ENCODE measurements at places on chromosomes 5 and 9.

- no peak for DNase-seq
Observed at GRCh38 chr9:109801484-109801883, 21.5 kb downstream of the PALM2AKAP2 start.

DNA sequence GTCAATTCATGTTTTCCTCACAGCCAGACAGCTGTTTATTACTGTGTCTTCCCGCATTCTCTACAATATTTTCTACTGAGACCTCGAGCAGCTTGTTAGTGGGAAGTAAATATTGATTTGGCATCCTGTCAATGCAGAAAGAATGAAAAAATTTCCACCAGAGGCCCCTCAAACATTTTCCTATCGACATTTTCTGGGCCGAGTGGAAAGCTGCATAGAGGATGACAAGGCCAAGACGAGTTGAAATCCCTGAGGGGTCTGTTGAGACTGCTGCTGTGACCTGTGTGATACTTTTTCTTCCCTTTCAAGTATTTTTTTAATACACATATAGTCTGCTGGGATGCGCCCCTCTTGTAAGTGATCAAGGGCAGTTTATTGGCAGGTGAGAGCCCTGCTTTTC, 91.4 kb upstream of the SH3GL2 start:
- DNase-seq, result no peak

- no peak for DNase-seq
Observed at GRCh38 chr5:6465831-6466790, 17.5 kb downstream of the UBE2QL1 start.

- DNase-seq, result no peak
Observed at GRCh38 chr5:135491552-135492318, 39.6 kb upstream of the TIFAB start.

- DNase-seq, result no peak
Observed at GRCh38 chr9:36401897-36402480, 1.9 kb upstream of the RNF38 start.

DNA sequence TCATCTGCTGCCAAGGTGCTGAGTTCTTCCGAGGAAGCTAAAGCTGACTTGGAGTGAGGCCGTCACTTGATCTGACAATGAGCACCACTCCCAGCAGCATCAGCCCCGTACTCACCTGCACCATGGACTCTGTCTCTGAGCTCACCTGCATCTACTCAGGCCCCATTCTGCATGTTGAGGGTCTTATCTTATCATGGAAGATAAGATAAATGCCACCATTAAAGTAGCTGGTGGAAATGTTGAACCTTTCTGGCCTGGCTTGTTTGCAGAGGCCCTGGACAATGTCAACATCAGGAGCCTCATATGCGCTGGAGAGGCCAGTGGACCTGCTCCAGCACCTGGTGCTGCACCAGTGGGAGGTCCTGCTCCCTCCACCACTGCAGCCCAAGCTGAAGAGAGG, 35.0 kb upstream of the HMGCS1 start:
- DNase-seq, result no peak

- DNase-seq, result no peak
Observed at GRCh38 chr5:38715696-38716095, 130.1 kb upstream of the OSMR start.

- peak; percentile 62 for DNase-seq
Observed at GRCh38 chr5:174532455-174533453, 191.6 kb upstream of the MSX2 start.

DNA sequence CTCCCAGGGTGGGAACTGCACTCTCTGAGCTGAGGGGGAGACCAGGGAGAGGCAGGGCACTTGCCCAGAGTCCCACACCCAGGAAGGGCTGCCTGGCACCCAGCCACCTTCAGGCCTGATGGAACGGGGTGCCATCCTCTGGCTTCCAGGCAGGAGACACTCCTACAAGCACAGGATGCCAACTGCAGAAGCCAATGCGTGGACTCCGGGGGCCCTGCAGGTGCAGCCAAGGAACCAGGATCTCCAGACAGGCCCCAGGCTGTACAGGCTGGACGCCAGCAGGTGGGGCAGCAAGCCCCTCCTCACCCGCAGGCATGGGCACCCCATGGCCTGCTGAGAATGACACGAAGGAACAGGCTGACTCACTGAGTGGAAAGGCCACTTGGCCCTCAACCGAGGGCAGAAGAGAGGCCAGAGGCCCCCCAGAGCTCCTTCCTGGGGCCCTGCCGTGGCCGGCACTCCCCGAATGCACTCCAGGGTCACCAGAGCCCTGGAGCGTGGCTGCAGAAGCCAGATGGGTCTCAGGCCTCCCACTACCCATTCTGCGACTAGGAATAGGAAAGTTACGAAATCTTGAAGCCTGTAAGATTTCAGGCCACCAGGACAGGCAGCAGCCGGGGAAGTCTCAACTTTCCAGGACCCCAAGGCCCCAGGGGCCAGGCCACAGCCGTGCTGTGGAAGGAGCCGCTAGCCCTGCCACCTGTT, 15.7 kb downstream of the NACC2 start:
- DNase-seq, result peak; percentile 10

GRCh38 chr5:169139480-169140050, 161.4 kb downstream of the SLIT3 start:
- no peak for DNase-seq

GRCh38 chr9:72025906-72026305, 34.5 kb downstream of the C9orf57 start:
- no peak for DNase-seq

DNA sequence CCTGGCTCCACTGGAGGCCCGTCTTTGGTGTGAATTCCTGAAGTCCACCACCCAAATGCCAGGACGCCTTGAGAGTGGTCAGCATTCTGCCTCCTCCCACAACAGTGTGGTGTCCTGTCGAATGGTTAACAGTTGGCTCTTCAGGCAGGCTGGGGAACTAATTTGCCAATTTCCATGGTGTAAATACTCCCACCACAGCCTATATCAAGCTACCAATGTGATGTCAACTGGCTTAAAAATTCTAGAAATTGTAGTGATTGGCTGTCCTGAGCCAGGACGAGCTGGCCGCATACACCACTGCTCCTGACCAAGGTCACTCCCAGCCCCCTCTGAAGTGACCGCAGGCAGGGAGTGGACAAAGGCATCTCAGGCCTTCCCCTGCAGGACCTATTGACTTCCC, 11.1 kb downstream of the UNC5A start:
- DNase-seq, result no peak

DNA sequence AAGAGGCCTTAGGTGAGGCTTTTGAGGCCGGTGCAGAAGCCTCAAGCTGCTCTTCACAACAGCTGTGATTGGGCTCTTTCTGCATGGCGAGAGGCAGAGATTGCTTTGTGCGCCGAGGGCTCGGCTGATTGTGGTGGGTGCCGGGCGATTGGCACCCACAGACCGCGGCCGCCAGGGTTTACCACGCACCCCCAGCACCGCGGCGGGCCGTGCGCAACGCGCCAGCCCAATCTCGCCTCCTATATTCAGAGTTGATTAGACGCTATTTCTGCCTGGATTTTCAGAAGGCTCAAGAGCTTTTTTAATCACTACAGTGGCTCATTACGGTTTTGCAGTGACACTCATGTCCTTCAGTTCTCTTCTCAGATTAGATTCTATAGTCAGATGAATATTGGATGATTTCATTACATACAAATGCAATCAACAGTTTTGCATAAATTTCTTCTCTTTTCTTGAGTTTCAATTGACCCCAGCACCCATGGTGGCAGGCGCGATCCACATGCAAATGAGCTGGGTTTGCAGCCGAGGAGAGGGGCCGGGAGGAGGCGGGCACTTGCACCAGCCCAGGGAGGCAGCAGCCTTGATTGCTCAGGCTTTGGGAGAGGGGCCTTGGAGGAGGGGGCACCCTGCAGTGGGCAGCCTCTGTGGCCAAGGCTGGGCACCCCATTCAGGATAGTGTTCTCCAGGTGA, 33.8 kb upstream of the PTGS1 start:
- DNase-seq, result no peak

DNA sequence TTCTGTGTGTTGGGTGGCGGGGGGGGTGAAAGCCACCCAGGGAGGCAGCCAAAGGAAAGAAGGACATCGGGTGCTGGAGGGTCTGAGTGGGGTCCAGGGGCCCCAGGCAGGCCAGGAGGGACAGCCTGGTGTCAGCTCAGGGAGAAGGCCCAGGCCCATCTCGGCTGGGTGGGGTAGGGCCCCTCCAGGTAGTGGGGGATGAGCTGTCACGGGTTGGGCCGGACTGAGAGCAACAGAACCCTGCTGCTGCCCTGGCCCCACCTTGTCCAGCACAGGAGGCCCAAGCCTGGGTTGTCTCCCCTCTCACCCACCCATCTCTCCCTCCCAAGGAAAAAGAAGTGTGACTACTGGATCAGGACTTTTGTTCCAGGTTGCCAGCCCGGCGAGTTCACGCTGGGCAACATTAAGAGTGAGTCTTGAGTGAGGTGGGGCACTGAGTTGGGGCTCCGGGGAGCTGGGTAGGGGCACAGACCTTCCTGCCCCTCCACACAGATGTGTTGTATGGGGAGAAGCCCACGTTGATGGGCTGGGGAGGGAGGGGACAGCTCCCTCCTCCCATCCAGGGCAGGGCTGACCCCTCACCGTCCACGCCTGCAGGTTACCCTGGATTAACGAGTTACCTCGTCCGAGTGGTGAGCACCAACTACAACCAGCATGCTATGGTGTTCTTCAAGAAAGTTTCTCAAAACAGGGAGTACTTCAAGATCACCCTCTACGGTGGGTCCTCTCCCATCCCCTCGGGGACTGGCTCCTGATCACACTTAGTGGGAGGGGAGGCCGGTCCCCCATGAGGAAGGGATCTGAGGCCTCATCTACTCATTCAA, 2.3 kb downstream of the LCN2 start:
- no peak for DNase-seq

GRCh38 chr9:107158321-107158720, 124.8 kb upstream of the RAD23B start:
- no peak for DNase-seq

GRCh38 chr5:133943475-133943817, 25.0 kb downstream of the C5orf15 start:
- DNase-seq, result no peak

- DNase-seq, result no peak
Observed at GRCh38 chr5:95958310-95959014, 3.2 kb downstream of the ELL2 start.

DNA sequence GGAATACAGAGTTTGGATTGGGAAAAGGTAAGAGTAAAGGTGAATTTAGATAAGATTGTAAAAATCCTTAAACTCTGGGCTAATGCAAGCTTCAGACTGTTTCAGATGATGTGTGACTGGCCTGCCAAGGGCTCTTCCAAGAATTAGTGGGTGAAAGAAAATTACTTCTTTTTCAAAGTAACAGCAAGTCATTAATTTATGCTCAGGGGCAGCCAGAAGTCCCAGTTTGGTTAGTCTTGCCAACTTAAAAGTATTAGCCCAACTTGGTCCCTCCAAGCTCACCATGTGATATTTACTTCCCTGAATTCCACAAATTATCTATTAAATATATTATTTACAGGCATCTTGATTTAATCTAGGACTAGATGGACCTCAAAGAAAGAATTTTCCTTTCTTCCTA, 947.8 kb downstream of the NR2F1-AS1 start:
- DNase-seq, result no peak

DNA sequence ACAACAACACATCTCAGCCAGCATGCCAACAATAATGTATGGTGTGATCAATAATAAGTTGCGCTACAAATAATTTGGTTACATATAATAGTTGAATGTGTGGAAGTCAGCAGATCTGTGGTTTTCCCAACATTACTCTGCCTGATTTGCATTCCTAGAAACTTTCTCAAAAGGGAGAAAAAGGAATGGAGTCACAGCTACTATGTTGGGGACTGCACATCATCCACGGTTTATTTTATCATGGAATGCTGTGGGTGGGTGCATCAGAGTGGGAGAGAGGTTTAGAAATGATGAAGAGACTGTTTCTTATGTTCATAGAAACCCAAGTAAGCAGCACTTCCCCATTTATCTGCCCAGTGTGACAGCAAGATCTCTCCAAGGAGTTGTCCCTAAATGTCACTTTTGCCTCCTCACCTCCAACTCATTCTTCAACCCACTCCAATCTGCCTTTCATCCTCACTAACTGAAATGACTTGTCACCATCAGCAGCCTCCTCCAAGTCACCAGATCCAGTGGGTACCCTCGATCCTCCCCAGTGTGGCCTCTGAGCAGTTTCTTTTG, 2.8 kb upstream of the SPOCK1 start:
- no peak for DNase-seq

DNA sequence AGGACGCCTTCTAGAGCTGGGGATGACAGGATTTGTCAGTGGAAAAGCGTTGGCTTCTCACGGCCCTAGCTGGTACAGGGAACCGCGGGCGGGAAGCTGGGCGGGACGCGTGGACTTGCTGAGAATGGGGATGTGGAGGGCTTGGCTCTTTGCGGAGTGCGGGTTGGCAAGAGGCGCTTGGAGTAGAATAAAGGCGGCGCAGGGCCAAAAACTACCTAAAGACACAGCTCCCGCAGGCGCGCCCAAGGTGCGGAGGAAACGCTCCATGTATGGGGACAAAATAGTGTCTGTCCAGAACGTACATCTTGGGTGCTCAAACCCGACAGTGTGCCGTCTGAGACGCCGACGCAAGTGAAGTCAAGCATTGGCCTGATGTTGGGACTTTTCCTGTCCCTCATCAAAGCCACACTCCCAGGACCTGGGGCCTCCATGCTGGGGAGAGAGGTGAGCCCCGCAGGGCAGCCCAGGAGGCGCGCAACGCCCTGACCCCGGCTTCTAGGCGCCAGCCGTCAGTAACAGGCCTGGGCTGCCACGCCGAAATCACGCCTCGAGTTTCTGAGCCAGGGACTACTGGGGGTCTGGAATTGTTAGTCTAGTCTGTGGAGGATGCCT, 1.6 kb upstream of the NKX2-5 start:
- DNase-seq, result no peak

- DNase-seq, result no peak
Observed at GRCh38 chr5:157290981-157291711, 25.2 kb downstream of the CYFIP2 start.

GRCh38 chr5:179261301-179262125, 83.7 kb downstream of the ADAMTS2 start:
- DNase-seq, result no peak

DNA sequence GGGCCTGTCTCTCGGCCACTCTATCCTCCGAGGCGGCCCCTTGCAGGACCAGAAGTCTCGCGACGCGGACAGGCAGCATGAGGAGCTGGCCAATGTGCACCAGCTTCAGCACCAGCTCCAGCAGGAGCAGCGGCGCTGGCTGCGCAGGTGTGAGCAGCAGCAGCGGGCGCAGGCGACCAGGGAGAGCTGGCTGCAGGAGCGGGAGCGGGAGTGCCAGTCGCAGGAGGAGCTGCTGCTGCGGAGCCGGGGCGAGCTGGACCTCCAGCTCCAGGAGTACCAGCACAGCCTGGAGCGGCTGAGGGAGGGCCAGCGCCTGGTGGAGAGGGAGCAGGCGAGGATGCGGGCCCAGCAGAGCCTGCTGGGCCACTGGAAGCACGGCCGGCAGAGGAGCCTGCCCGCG, 283.5 kb downstream of the ARHGEF28 start:
- DNase-seq, result no peak

DNA sequence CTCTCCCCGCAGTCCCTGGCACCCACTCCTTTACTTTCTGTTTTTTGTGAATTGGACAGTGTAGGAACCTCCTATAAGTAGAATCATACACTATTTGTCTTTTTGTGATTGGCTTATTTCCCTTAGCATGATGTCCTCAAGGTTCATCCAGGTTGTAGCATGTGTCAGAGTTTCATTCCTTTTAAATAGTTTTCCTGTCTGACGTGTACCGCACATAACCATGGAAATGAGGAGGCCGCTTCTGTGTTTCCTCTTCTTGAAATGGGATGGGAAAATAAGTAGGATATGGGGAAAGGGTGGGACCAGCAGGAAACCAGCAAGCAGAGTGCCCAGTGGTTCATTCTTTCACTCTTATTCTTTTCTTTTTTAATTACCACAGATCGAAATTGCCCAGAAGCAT, 72.6 kb upstream of the ENTREP1 start:
- no peak for DNase-seq

- DNase-seq, result no peak
Observed at GRCh38 chr5:37554938-37555337, 175.8 kb downstream of the WDR70 start.

- no peak for DNase-seq
Observed at GRCh38 chr5:35010676-35011075, 37.1 kb downstream of the AGXT2 start.

Measured in GF-D8 (cell line).